Vagina (tissue), 2 donors: ENCODE measurements at places on chromosomes 4 and X. TPM values are rescaled to one million over a fixed set of nuclear protein-coding genes. Genes with fewer than 3 reads are reported as not detected.

GRCh38 chr4:68272860-68273259, 27.4 kb upstream of the TMPRSS11B start:
- DNase-seq: no peak
- no peak overlapping the region for H3K4me3 ChIP-seq
- H3K27me3 ChIP-seq: no peaks in the 10 kb centered on the region

DNA sequence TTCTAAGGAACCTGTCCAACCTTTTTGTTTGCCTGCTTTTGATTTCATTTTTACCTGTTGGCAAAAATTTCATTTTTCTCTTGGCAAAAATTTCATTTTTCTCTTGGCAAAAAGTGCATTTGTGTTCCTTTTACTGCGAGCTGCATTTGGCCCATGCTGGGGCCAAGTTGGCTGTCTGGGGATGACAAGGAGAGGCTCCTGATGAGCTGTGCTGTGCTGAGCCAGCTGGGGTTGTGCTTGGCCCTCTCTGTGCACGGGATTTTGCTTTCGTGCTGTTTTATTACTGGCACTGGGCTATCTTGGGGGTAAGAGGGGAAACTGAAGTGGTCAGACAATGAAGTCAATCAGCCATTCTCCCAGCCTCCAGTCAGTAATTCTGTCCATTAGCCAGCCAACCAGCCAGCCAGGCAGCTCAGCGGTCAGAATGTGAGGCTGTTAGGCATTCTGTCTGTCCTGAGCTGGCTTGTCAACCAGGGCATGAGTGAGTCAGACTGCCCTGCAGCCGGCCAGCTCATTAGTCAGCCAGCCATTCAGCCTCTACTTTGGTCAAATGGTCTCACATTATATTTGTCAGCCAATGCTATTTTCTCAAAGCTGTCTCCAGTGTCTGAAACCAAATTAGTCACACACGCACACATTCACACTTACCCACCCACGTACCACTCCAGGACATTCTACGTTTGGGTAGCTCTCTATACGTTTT, 56.9 kb upstream of the PRPS1 start:
- no peak overlapping the region for H3K27ac ChIP-seq
- H3K4me3 ChIP-seq: no peak overlapping the region
- no peaks in the 10 kb centered on the region for H3K4me1 ChIP-seq
- no peak for DNase-seq
- H3K27me3 ChIP-seq: no peaks in the 10 kb centered on the region

- no peak overlapping the region for H3K27ac ChIP-seq
- no peak overlapping the region for H3K4me3 ChIP-seq
- no peaks in the 10 kb centered on the region for H3K36me3 ChIP-seq
- DNase-seq: no peak
Measured at GRCh38 chrX:24241822-24242648, 71.8 kb downstream of the SUPT20HL2 start.

DNA sequence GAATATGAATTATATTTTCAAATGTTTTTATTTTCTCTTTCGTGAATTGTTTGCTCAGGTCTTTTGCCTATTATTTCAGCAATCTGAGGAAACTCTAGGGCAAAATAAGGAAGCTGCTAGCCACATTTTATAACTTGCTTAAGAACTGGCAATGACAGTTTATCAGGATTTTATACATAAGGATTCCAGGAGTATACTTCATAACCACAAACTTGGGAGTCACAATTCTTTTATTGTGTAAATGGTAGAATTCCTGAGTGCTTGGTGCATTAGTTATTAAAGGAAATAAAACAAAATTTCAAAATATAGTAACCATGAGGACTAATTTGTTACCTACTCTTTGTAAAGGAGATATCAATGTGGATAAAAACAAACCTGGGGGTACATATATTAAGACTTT, 54.4 kb downstream of the PALLD start:
- no peak overlapping the region for H3K4me3 ChIP-seq
- H3K36me3 ChIP-seq: no peaks in the 10 kb centered on the region
- H3K4me1 ChIP-seq: no peaks in the 10 kb centered on the region
- DNase-seq: no peak
- H3K27me3 ChIP-seq: no peaks in the 10 kb centered on the region

Gene XK
- total RNA-seq: 2.0 TPM
